IPS DF 6.9 (cell line): ENCODE measurements at places on chromosomes 6 and 20.

DNA sequence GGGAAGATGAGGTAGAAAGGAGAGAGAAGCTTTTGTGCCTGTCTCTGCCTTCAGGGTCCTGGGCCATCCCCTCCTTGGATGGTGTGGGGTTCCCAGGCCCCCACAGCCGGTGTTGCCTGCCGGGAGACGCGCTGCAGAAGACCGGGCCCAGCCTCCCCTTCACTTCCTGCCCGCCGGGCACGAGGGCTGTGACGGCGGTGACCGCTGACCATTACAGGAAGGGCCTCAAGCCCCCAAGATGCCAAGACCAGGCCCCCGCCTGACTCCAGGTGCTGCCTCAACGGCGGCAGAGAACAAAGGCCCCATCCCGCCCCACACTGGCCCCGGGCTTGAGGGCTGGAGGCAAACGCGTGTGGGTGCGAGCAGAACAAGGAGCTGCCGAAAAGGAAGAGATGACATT lies 38.2 kb downstream of the ZBTB46 start:
- no peak overlapping the region for H3K4me3 ChIP-seq
- no peak overlapping the region for H3K27ac ChIP-seq
- DNase-seq: no peak
- H3K27me3 ChIP-seq: no peaks in the 10 kb centered on the region
- no peaks in the 10 kb centered on the region; the same call in 1 of the 2 replicates for H3K4me1 ChIP-seq

DNA sequence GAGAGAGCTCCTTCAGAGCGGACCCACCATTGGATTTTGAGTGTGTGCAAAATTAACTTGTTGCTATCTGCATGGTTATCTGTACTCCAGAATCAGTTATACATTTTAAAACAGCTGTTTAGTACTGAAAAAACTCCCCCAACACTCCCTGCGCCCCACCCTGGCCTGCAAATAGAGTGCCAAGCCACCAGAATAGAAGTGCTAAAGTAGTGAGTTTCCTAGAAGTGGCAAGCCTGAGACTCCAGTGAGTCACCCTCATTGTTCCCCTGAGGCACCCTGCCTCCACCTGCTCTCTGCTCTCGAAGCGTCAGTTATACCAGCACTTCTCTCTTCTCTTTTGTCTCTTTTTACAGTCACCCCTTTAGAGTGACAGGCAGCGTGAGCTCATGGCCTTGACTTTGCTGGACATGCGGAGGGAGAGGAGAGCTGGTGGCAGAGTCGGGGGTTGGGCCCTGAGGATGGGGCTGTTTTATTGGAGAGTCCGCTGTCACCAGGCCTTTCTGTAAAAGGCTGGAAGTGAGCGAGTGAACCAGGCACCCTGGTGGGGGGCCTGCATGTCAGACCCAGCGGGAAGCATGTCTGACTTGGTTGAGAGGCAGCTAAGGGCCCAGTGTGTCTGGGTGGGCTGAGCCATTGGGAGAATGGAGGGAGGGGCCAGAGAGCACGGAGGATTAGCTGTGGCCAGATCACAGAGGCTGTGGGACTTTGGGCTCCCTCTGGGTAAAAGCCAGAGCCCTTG lies 10.4 kb downstream of the IGF2R start:
- no peak overlapping the region for H3K4me3 ChIP-seq
- peaks cover 18% of the 10 kb centered on the region for H3K4me1 ChIP-seq
- no peak overlapping the region for H3K27ac ChIP-seq
- no peaks in the 10 kb centered on the region for H3K27me3 ChIP-seq
- no peaks in the 10 kb centered on the region for H3K36me3 ChIP-seq
- DNase-seq: no peak

DNA sequence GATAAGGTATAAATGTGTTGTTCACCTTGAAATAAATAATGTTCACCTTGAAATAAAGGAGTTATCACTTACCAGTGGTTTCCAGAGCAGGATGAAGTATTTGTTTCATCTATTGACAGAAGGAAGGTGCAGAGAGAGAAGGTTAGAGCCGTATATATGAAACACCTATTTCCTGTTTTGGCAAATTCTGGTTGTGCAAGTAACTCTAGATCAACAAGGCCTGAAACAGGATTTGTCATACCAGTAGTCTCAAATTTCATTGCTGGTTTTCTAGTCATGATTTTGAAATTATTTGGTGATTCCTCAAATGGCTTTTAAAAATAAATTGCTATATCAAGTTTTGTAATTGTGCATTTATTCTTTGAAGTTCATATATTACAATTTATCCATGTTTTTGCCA lies at the start of gene CRISP3:
Gene CRISP3, minus strand, starts transcription at position 130 of the 400 bp plus-strand sequence. Its CDS starts 21 bp downstream, at position 109.
- no peak for DNase-seq
- no peaks in the 10 kb centered on the region for H3K4me1 ChIP-seq
- H3K27ac ChIP-seq: no peak within 1 kb of the TSS
- no peak within 1 kb of the TSS for H3K4me3 ChIP-seq
- no peaks in the 10 kb centered on the region for H3K27me3 ChIP-seq
- no peaks in the 10 kb centered on the region for H3K36me3 ChIP-seq

DNA sequence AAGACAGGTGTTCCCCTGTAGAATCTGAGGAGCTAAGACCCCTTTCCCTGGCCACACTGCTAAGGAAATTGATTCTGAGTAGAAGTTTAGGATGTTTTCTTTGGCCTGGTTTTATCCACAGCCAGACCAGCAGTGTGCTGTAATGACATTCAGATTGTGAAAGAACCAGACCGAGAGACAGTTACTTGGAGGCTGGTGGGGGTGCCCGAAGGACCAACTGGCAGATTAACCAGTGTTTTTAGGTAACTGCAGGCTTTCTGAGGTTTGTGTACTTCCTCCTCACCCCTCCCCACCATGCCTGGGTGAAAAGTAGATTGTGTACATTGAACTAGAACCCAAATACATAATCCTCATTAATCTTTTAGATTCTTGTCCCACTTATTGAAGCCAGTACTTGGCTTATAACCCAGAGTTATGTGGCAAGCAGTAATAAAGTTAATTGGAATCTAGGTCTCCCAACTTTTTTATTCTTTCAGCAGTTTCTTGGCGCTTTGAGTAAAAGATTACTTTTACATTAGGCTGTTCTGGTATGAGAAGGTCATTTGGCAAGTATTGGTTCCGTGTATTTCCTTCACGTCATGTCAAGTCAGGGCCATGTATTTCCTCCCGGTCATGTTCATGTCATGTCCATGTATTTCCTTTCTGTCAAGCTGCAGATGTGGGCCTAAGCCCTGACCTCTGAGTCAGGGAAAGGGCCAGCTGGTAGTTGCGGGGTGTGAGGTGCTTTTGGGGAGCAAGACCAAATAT lies 93.7 kb downstream of the TCP11 start:
- H3K36me3 ChIP-seq: no peaks in the 10 kb centered on the region
- no peak for DNase-seq
- H3K27me3 ChIP-seq: no peaks in the 10 kb centered on the region
- H3K27ac ChIP-seq: no peak overlapping the region
- no peak overlapping the region for H3K4me3 ChIP-seq

GRCh38 chr20:5003626-5004025 lies 2.3 kb upstream of the SLC23A2 start:
- H3K27ac ChIP-seq: no peak overlapping the region
- H3K36me3 ChIP-seq: no peaks in the 10 kb centered on the region
- H3K27me3 ChIP-seq: no peaks in the 10 kb centered on the region
- no peak for DNase-seq
- H3K4me3 ChIP-seq: no peak overlapping the region

DNA sequence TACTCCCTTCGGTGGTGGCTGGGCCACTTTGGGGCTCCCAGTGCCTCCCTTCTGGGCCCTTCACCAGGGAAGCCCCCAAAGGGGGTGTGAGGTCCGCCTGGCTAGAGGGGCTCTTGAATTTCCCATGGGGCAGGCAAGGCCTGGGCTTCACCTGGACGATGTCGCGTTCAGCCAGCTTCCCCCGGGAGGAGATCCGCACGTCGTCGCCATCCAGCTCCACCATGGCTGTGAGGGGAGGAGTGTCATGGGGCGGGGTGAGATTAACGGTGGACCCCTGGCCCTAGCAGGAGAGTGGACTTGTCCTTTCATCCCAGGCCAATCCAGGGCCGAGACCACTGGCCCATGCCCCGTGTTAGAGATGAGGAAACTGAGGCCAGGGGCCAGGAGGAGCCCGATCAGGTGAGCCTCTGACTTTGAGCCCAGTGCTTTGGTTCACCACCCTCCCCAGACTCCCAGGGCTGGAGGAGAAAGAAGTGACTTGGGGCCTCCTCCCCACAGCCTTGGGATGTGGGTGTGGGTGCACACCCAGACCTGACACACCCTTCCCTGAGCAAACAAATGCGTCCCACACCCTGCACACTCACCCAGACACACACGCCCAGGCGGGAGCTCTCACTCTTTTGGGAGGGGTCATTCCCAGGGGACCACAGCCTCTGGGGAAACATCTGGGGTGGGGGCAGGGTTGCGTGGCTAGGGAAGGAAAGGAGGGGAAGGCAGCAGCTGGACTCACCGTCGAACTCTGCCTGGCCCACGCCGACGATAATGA lies 46.1 kb downstream of the RAB44 start:
- no peak overlapping the region for H3K27ac ChIP-seq
- H3K27me3 ChIP-seq: no peaks in the 10 kb centered on the region
- no peak overlapping the region for H3K4me3 ChIP-seq
- no peak for DNase-seq
- no peaks in the 10 kb centered on the region for H3K4me1 ChIP-seq

DNA sequence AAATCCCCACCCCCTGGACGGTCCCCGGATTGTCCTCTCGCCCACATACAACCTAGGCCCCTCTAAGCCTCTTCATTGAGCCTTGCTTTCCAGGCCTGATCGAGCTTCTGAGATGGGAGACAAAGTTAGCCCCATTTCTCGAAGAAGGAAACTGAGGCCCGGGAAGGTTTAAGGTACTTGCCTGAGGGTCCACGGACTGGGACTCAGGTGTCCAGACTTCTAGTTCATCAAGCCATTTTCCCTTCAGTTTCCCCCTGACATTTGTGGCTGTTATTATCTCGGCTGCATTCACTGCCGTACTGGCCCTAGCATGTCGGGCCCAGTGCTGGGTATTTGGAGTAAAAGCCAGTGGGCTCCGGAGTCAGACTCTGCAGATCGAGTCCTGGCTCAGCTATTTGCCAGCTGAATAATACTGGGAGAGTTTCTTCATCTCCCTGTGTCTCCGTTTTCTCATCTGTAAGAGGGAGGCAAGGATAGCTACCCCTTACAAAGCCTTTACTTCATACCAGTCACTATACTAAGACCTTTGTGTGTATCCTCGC lies 633 bp downstream of the RPRD1B start:
- H3K27me3 ChIP-seq: no peaks in the 10 kb centered on the region
- DNase-seq: no peak
- H3K4me3 ChIP-seq: peak overlapping the region; percentile 73
- H3K36me3 ChIP-seq: no peaks in the 10 kb centered on the region; the same call in 1 of the 2 replicates

- H3K27me3 ChIP-seq: no peaks in the 10 kb centered on the region
- H3K36me3 ChIP-seq: no peaks in the 10 kb centered on the region
- no peak overlapping the region for H3K27ac ChIP-seq
- no peak overlapping the region for H3K4me3 ChIP-seq
These were observed 11.7 kb downstream of the TRERF1 start for GRCh38 chr6:42440027-42440426.

- no peak overlapping the region for H3K4me3 ChIP-seq
- peaks cover 2% of the 10 kb centered on the region; the same call in 1 of the 2 replicates for H3K4me1 ChIP-seq
- H3K36me3 ChIP-seq: no peaks in the 10 kb centered on the region
These were observed 27.0 kb upstream of the TBC1D7 start for GRCh38 chr6:13355043-13355945.

- H3K36me3 ChIP-seq: no peaks in the 10 kb centered on the region
- H3K27me3 ChIP-seq: no peaks in the 10 kb centered on the region
- no peaks in the 10 kb centered on the region for H3K4me1 ChIP-seq
- H3K27ac ChIP-seq: no peak overlapping the region
- no peak overlapping the region for H3K4me3 ChIP-seq
These were observed 168.9 kb downstream of the ZMYND8 start for GRCh38 chr20:47187450-47188195.

DNA sequence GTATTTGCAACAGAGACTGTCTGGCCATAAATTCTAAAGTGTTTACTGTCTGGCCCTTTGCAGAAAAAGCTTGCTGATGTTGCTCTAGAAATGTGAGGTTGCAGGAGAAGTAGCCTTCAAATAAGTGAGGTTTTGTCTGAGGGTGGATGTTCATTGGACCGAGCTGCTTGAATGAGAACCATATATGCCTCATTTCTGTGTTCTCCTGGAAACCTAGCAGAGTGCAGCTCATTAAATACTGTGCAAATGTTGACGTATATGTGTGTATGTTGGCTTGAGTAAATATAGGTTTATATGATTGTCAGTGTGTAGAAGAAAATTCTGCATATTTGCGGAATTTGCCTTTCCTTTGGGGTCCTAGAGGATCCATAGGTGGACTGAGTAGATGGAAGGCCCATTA lies 39.0 kb downstream of the CHMP4B start:
- no peak for DNase-seq
- no peaks in the 10 kb centered on the region for H3K27me3 ChIP-seq
- no peak overlapping the region for H3K4me3 ChIP-seq
- peaks cover 8% of the 10 kb centered on the region for H3K4me1 ChIP-seq

DNA sequence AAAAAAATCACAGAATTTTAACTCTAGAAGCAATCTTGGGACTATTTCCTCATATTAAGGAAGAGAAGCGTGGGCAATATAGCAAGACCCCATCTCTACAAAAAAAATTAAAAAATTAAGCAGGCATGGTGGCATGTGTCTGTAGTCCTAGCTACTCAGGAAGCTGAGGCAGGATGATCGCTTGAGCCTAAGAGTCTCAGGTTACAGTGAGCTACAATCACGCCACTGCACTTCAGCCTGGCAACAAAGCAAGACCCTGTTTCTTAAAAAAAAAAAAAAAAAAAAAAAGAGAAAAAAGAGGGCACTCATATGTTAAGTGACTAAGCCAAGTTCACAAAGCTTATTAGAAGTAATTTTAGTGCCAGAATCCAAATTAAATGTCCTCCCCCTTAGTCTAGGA lies 100.8 kb downstream of the SESN1 start:
- H3K4me3 ChIP-seq: no peak overlapping the region
- no peaks in the 10 kb centered on the region for H3K4me1 ChIP-seq
- no peaks in the 10 kb centered on the region for H3K27me3 ChIP-seq
- no peak overlapping the region for H3K27ac ChIP-seq
- DNase-seq: no peak

- H3K36me3 ChIP-seq: no peaks in the 10 kb centered on the region
- H3K4me1 ChIP-seq: peaks cover 3% of the 10 kb centered on the region; the same call in 1 of the 2 replicates
- no peaks in the 10 kb centered on the region for H3K27me3 ChIP-seq
- no peak for DNase-seq
- H3K27ac ChIP-seq: no peak overlapping the region
These were observed 155.5 kb downstream of the HACE1 start for GRCh38 chr6:104704191-104704590.

GRCh38 chr6:98824902-98825599 lies 9.3 kb upstream of the POU3F2 start:
- H3K27ac ChIP-seq: no peak overlapping the region
- H3K36me3 ChIP-seq: no peaks in the 10 kb centered on the region
- peaks cover 5% of the 10 kb centered on the region; the same call in 1 of the 2 replicates for H3K4me1 ChIP-seq
- H3K4me3 ChIP-seq: peak overlapping the region; percentile 43; the same call in 1 of the 2 replicates
- peaks cover 37% of the 10 kb centered on the region for H3K27me3 ChIP-seq

DNA sequence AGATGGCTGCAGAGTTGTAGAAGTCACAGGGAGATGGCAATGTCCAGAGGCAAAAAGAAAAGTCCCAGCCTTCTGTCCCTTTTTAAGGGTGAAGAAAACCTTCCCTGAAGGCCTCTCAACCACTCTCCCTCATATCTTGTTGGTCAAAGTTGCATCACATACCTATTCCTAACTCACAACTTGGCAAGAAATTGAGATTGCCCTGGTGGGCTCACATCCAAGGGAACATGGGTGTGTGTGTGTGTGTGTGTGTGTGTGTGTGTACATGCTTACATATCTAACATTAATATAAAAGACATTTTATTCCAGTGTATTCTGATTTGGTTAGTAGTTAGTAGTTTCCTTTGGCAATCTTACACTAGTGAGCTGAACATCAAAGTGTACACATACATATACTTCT lies 144.3 kb upstream of the SALL4 start:
- H3K4me3 ChIP-seq: no peak overlapping the region
- DNase-seq: no peak
- no peaks in the 10 kb centered on the region for H3K36me3 ChIP-seq
- no peaks in the 10 kb centered on the region for H3K27me3 ChIP-seq
- no peak overlapping the region for H3K27ac ChIP-seq
